ENCODE measurements at places on chromosomes 13 and 19.

DNA sequence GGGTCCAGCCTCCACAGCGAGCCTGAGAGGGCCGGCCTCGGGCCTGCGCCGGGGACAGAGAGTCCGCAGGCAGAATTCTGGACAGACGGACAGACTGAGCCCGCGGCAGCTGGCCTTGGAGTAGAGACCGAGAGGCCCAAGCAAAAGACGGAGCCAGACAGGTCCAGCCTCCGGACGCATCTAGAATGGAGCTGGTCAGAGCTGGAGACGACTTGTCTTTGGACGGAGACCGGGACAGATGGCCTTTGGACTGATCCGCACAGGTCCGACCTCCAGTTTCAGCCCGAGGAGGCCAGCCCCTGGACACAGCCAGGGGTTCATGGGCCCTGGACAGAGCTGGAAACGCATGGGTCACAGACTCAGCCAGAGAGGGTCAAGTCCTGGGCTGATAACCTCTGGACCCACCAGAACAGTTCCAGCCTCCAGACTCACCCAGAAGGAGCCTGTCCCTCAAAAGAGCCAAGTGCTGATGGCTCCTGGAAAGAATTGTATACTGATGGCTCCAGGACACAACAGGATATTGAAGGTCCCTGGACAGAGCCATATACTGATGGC is 490 bp downstream of the ITPKC start:
- no peak for DNase-seq

- DNase-seq: no peak
Measured at GRCh38 chr13:72061613-72062012, 194.6 kb upstream of the DACH1 start.

GRCh38 chr19:1066748-1067340 is at the start of gene ARHGAP45:
Gene ARHGAP45, plus strand, starts transcription at chr19:1067167. Its CDS starts 239 bp downstream, at chr19:1067406.
- peak; percentile 64 for DNase-seq

GRCh38 chr19:11069561-11069960 is 19.7 kb upstream of the LDLR start:
- no peak for DNase-seq

GRCh38 chr19:17778968-17779929 is 15.7 kb upstream of the B3GNT3 start:
- no peak for DNase-seq

- no peak for DNase-seq
Measured at GRCh38 chr13:85935868-85936467, 136.7 kb upstream of the SLITRK6 start.

DNA sequence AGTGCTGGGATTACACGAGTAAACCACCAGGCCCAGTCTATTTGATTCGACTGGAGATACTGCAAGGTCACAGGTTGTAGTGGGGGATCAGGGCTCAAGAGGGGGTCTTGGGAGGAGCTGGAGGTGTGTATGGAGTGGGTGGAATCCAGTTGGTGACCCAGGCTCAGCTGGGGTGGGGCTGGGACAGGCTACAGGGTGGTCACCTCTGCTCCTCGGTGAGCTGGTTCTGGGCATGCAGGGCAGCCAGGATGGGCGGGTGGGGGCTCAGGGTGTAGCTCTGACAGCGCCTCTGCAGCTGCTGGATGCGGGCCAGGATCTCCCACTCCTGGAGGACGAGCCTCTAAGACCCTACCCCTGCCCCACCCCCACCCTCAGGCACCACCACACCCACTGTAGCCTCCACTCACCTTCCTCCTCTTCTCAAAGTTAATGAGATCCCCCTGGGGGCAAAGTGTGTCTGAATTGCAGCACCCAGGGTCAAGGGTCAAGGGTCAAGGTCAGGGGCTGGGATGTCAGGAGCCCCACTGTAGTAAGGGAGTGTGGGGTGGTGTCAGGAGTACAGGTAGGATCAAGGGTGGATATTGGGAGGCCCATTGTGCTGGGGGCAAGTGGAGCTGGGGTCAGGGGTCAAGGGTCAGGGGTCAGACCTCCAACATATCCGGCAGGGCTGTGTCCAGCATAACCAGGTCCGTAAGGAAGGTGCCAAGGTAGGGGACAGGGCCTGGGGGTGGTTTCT is 17.1 kb downstream of the RGL3 start:
- DNase-seq: peak; percentile 33
